ENCODE measurements at places on chromosomes 16 and 17.
A peak's percentile ranks its signal among the peaks of the same experiment; 100 is the strongest.

GRCh38 chr17:80528536-80528935 lies 16.1 kb upstream of the RPTOR start:
- DNase-seq = no peak

DNA sequence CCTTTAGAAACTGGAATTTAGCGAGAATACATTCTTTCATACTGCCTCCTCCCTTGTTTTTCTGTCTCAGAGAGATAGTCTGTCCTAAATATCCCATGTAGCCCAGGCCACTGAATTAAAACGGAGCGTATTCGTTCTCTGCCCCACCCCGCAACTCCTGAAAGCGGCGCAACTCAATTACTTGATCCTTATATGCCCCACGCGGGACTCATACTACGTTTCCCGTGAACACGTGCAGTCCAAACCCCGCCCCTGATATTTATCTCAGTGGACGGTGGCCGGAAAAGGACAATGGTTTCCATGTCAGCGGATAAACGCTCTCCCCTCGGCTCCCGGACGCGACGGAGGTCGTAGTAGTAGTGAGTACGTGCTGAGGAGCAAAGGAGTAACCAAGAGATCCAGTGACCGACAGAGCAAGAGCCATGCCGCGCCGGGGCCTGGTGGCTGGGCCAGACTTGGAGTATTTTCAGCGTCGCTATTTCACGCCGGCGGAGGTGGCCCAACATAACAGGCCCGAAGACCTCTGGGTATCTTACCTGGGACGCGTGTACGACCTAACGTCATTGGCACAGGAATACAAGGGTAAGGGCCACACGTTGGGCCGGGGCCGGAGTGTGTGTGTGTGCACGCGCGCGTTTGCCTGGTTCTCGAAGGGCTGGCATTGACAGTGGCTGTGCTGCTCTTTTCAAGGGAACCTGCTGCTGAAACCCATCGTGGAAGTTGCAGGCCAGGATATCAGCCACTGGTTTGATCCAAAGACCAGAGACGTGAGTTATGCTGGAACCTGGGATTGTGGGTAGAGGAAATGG lies at the start of gene CYB5D1:
CYB5D1 (plus strand) TSS at position 291 of the 809 bp plus-strand sequence; CDS start at position 423, 132 bp downstream.
- peak; percentile 88 for DNase-seq

DNA sequence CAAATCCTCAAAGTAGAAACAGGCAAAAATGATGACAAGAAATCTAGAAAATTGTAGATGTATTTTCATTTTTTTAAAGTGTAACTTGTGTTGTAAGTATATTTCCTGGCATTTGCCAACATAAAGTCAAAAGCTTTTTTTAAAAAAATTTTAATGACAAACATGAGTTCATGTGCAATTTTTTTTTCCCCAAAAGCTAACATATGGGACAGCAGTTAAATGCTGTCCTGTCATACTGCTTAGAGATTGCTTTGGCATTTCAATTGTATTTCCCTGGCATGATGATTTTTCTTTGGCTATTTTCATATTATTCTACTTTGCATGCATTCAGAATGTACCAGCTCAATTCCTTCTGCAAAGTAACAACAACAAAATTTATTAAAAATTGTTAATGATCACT lies 24.5 kb upstream of the CPPED1 start:
- no peak for DNase-seq

DNA sequence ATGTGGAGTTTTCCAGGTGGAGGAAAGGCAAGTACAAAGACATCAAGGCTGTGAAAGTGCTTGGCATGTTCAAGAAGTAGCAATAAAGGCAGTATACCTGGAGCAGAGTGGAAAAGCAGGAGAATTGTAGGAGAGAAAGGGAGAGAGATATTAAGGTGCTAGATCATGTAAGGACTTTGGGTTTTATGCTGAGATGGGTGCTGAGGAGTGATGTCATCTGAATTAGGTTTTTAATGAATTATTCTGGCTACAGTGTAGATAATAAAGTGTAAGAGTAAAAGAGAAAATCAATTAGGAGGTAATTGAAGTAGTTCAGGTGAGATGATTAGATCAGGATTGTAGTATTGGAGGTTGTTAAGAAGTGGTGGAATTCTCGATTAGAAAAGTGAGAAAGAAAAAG lies 34.0 kb downstream of the NFAT5 start:
- DNase-seq = no peak

DNA sequence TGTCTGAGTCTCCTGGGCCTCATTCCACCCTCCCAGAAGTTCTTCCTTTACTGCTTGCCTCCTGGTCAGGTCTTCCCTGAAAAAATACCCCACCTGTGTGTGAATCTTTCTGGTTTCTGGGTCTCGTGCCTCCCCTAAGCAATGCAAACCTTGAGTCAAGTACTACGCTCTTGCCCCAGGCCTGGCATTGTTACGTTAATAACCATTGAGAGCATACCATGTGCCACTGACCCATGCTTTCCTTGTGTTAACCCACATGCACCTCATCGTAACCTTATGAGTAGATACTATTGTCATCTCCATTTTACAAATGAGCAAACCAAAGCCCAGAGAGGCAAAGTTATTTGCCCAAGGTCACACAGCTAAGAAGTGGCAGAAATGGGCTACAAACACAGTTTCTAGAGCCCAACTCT lies 25.4 kb upstream of the TOB1 start:
- DNase-seq = no peak

GRCh38 chr16:58460219-58460610 lies 39.7 kb upstream of the NDRG4 start:
- DNase-seq = no peak

GRCh38 chr17:31437720-31438400 lies 46.4 kb downstream of the RAB11FIP4 start:
- no peak for DNase-seq

GRCh38 chr17:57309479-57309878 lies 53.2 kb downstream of the MSI2 start:
- DNase-seq = no peak

DNA sequence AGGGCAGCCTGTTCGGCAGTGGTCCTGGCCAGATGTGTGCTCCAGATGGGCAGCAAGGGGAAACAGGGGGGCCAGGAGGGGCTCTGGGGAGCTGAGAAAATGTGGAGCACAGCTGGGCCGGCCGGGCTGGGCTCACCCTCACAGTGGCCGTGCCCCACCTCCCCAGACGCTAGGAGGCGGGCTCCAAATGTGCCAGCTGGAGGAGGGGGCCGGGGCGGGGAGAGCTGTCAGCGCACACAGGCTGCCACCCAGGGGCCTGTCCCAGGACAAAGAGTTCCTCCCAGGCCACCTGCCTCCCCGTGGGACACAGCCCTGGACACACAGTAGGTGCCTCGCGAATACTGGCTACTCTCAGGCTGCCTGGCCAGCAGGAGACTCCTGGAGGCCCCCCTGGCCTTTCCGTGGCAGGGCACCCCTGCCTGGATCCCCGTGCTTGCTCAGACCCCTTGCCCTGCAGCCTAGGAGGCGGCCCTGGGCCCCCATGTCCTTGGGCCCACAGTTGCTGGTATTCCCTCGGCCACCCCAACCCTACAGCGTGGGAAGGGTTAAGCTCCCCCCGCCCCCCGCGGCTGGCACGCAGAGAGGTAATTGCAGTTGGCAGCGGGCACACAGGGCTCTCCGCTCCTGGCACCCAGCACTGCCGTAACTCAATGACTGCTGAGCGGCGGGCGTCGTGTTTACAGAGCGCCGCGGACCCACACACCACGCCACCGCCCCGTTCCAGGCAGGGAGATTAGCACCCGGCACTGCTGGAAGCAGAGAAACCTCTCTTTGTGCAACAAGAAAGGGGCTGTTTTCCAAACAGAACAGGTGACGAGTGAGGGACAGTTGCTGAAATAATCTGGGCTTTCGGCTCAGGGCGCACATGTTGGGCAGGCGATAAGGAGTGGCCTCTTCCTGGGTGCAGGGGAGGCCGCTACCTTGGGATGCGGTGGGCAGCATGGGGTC lies 32.2 kb downstream of the BAHCC1 start:
- peak; percentile 37 for DNase-seq

GRCh38 chr17:1658100-1658499 lies 8.4 kb upstream of the RILP start:
- DNase-seq = no peak

DNA sequence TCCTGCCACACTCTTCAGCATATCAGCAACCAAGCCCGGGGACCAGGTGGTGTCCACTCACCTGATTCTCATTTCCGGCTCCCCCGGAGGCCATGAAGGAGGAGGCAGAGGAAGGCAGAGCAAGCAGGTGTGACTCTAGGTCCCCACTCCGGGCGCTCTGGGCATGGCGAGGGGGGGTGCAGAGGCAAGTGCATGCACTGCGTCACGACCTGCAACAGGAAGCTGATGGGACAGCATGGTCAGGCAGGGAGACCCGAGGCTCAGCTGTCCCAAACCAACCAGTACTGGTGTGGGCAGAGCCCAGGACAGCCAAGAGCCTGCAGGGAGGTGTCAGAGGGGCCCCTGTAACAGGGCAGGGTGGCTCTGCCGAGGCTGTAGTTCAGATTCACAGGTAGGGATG lies 2.1 kb upstream of the ENGASE start:
- DNase-seq = no peak

GRCh38 chr16:9415545-9415944 lies 324.1 kb downstream of the HAPSTR1 start:
- DNase-seq = no peak

DNA sequence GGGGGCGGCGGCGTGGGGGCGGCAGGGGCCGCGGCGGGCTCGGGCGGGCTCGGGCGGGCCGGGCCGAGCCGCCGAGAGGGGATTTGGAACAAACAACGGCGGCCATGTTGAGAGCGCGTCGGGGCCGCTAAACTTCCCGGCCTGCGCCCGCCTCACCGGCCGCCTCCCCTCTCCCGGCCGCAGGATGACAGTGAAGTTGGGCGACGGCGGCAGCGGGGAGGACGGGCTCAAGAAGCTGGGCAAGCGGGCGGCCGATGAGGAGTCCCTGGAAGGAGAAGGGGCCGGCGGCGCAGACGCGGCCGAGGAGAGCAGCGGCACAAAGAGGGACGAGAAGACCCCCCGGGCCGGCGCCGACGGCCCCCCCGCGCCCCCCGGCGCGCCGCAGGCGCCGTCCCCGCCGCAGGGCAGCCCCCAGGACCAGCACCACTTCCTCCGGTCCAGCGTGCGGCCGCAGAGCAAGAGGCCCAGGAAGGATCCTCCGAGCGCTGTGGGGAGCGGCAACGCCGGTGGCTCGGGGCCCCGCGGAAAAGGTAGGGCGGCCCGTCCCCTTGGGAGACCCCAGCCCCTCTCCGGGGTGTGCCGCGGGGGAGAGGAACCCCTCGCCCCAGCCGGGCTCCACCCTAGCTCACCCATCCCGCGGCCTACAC lies 2.4 kb downstream of the CRAMP1 start:
- no peak for DNase-seq

GRCh38 chr17:50426814-50427787 lies 1.1 kb downstream of the ACSF2 start:
- no peak for DNase-seq

DNA sequence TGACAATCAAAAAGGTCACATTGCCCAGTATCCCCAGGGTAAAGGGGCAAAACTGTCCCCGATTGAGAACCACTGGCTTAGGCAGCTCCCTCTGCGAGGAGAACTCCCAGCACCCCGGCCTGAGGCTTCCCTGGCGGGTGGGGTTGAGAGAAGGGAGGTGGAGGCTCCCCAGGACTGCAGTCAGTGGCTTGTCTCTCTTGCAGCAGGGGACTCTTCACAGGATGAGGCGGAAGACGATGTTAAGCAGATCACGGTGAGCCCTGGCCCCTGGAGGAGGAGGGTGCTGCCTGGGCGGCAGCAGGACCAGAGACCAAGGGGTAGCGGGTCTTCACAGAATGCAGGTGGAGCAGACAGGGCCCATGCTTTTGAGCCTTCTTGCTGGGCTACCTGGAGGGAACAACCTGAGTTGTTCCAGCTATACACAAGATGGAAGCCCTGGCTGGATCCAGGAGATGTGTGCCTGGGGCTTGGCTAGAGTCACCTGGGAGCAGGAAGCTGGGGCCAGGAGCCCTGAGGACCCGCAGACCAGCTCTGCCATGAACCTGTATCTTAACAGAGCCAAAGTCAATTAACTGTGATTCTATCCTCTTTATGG lies 16.8 kb downstream of the POLR3E start:
- DNase-seq = no peak

DNA sequence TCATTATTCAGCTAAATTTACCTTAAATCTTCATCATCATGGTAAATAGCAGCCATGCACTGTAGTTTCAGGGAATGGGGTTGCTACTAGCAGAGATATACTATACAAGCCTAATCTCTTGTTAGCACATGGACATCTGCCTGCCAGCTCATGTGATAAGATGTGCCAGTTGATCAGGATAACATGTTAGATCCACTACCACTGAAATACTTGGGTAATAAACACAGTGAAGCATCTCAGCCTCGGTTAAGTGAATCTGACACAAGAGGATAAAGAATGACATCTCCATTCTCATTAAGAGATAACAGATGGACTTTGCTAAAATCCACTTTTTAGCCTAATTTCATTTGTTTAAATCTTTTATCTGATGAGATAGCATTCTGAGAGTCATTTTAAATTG lies 256.1 kb downstream of the CDH8 start:
- no peak for DNase-seq

DNA sequence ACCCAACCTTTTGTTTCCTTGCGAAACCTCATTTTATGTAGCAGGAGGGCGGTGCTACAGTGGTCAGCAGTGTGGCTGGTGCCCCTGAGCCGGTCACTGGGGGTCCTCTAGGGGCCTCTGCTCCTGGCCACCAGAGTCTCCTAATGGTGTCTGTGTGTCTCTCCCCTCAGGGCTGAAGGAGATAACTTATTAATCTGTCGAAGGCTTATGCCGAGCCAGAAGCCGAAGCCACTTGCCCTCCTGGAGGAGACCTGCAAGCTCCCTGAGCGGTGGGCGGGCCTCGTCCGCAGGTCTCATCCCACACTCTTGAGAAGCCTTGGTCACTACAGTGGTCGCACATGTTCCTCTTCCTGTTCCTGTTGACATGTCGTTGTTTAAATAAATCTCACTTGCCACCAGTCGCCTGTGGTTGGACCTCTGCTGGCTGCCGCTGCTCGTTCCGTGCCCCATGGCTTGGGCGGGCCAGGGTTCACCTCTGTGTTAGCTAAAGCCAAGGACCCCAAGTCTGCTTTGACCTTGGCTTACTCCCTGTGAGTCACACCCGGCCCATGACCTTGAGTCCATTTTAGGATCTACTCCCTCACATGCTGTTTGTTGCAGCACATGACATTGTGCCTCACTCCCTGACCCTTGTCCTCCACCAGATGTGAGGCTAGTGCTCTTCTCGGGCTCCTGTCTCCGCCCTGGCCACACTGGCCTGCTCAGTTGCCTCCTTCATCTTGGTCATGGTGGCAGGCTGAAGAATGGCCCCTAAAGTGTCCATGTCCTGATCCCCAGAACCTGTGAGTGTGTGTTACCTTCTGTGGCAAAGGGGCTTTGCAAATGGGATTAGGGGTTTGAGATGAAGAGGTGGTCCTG lies 38.7 kb upstream of the AQP8 start:
- DNase-seq = no peak

- DNase-seq = no peak
Observed at GRCh38 chr16:4404247-4404966, 12.0 kb downstream of the CORO7 start.

- no peak for DNase-seq
Observed at GRCh38 chr16:14041164-14041563, 30.0 kb upstream of the MRTFB start.

GRCh38 chr17:51298508-51299371 lies 38.4 kb downstream of the UTP18 start:
- no peak for DNase-seq

- no peak for DNase-seq
Observed at GRCh38 chr16:2954656-2955381, 9.3 kb upstream of the KREMEN2 start.
